Activated CD4-positive, CD25-positive, alpha-beta regulatory T cell treated with anti-CD3 and anti-CD28 coated beads, Interleukin-2, amount 50 U/mL, for 24 hours (primary cell): ENCODE measurements at places on chromosomes 2 and 18.
A peak's percentile ranks its signal among the peaks of the same experiment; 100 is the strongest.

DNA sequence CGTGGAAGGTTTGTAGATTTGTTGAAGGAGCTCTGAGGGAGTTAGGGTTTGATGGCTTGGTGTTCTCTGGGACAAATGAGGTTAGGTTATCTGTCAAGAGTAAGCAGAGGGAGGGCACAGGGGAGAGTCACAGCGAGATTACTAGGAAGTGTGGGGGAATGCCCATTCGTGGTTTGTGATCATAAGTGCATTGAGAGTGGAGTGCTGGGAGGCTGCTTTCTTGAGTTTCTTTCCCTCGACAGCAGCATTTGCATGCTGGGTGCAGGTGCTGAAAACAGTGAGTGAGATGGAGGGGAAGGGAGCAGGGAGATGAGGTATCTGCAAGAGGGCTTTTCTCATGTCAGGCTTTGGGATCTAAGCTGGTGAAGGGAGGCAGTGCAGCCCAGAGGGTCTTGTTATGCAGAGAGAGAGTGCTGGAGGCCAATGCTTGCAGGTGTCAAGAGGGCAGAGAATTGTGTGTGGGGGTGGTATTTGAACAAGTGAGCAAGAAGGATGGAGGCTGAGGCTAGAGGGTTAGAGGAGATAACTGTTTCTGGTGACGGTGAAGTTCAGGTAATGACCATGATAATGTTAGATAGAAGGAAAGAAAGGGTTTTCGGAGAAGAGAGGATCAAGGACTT, 8.8 kb downstream of the RALB start:
- ATAC-seq, result peak; percentile 97

- ATAC-seq, result no peak
These were observed 134.0 kb downstream of the INSIG2 start for GRCh38 chr2:118222273-118222594.

GRCh38 chr2:159553727-159554126, 62.6 kb downstream of the BAZ2B start:
- no peak for ATAC-seq

GRCh38 chr2:109178968-109179367, 50.0 kb downstream of the SH3RF3 start:
- ATAC-seq, result no peak

DNA sequence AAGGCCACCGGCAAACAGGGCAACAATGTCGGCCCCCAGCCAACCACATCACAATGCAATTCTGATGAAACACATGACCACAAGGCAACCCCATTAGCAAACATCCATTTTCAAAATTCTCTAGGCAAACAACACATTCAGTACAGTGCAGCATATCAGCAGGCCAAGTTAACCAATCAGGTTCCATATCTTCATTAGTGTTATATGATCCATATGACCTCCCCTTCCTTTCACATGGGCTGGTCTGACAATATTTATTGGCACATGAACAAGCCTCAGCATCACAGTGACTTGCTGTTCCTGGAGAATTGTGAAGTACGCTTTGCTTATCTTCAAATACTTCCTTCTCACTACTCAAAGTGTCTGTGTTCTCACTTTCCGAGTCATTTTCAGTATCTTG, 19.8 kb downstream of the RNF103 start:
- ATAC-seq, result no peak

DNA sequence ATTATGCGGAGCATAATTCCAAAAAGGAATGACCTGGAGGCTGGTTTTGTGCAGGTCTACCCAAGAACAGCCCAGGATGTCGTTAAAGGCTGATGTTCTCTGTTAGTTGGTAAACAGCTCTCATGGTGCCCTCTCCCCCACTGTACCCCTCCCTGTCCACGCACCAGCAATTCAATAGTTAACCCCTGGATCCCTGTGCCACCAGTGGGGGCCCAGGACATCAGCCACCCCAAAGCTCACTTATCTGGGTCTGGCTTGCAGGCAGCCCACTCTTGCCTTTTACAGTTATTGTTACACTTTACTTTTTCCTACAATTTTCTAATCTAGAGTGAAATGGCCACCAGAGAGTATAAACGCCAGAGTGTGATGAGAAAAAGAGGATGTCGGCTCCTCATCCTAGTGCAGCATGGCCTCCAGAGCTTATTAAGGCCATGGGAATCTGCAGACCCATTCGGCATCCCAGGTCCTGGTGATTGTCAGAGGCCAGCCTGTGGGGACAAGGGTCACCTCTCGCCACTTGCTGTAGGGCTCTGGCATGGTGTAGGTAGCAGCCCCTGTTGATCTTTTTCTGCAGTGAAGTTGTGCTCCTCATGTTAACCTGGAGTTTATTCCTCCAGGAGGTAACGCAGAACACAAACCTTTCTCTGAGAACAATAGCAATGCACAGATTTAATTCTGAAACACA, 30.3 kb downstream of the TWIST2 start:
- ATAC-seq, result no peak

DNA sequence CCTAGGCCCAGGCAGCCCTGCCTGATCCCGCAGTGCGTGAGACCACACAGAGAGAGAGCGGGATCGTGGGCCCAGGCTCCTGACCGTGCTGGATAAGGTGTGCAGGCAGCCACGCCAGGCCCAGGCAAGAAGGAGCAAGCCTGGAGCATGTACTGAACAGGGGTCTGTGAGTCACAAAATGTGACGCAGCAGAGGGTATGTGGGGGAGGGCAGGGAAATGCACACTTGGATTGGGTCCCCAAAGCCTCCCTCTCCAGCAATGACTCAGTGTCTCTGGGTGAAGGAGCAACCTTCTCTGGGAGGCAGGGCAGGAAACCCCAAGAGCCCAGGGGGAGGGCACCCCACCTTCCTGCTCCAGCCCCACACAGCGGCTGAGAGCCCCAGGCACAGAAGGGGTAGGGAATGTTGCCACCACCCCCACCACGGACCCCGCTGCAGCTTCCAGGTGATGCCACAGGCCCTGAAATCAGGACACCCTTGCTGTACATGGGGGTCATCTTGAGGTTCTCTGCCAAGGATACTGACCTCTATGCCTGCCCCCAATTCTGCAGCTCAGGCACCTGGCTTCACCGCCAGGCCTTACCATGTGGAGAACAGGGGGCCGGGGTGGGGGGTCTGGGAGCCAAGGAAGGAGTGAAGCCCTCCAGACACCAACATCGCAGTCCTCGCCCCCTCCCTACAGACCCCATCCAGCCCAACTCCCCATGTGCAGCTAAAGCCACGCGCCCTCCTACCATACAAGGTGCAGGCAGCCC, 1.3 kb upstream of the GPC1 start:
- no peak for ATAC-seq

GRCh38 chr2:234595829-234596228, 98.9 kb upstream of the ARL4C start:
- no peak for ATAC-seq

GRCh38 chr2:104033399-104033798, 820.5 kb upstream of the POU3F3 start:
- no peak for ATAC-seq

- no peak for ATAC-seq
These were observed 1.2 kb upstream of the BARD1 start for GRCh38 chr2:214810671-214811070.

DNA sequence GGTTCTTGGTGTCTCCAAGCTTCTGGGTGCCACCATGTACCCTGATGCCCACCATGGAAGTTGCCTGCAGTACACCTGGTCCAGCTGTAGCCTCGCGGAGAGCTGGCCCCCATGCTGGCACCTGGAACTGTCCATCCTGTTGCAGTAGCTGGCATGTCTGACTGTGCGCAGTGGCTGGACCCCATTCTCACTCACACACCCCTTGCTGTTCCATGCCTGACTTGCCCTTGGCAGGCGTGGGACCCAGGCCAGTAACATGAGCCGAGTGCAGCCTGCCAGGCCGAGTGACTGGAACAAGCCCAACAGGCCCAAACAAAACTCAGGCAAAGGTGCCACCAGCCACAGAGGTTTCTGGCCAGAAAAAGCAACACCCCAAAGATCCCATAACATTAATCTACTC, 73.8 kb downstream of the NEURL3 start:
- ATAC-seq, result no peak

DNA sequence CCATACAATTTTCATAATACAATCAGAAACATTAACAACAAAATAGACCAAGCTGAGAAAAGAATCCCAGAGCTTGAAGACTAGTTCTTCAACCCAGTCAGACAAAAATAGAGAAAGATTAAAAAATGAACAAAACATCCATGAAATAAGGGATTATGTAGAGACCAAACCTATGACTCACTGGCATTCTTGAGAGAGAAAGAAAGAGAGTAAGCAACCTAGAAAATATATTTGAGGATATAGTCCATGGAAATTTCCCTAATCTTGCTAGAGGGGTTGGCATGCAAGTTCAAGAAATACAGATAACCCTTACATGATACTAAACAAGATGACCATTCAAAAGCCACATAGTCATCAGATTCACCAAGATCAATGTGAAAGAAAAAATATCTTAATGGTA, 281.7 kb downstream of the CCDC85A start:
- no peak for ATAC-seq

DNA sequence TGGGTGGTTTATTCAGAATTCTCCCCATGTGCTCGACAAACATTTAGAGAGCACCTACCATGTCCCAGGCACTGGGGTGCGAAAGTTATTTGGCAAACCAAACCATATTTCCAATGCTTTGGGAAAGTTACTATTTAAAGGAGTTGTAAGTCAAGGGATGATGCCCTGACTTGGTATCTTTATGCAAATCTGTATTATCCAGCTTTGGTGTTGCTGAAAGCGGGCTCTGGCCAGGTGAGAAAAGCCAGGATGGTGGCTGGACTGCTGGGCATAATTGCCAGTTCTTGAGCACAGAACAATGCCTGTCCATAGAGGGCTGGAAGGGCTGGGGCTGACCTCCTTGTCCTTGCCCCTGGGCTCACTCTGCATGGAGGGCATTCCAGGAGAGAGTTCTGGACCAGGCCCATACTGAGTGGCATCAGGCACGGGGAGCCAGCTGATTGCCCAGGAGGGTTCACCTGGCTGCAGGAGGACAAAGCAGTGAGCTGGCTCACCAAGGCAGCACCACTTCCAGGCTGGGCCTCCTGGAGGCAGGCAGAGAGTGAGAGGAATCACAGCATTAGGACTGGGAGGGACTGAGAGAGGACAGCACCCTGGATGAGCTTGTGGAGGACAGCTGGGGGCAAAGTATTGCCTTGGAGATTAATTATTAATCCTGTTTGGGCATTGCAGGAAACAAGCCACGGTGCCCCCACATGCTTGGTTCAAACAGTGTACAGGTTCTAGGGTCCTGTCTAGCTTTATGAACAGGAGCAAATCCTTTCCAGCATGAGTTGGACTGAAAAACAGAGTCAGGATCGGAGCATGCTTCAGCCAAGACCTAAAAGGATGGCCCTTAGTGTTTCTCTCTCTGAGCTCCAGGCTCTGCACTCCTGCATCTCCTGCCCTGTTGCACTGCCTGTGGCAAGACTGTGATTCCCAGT, 7.1 kb downstream of the KHK start:
- no peak for ATAC-seq

- ATAC-seq, result no peak
These were observed 269.4 kb upstream of the NRXN1 start for GRCh38 chr2:51301381-51301780.

DNA sequence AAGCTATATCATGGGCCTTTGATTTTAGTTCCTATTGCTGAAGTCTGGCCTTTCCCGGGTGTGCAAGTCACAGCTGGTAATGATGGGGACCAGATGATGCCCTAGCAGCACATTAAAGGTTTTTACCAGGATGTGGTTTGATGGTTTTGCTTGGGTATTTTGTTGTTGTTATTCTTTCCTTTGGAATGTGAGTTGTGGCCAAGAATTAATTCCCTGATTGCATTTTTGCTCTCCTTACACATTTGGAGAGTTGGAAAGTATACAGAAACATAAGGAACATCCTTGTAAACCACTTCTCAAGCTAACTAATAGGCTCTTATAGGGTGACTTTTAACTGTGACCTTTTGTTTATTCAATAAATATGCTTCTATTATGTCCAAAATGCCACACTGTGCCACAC, 154.1 kb upstream of the MMADHC start:
- ATAC-seq, result no peak

DNA sequence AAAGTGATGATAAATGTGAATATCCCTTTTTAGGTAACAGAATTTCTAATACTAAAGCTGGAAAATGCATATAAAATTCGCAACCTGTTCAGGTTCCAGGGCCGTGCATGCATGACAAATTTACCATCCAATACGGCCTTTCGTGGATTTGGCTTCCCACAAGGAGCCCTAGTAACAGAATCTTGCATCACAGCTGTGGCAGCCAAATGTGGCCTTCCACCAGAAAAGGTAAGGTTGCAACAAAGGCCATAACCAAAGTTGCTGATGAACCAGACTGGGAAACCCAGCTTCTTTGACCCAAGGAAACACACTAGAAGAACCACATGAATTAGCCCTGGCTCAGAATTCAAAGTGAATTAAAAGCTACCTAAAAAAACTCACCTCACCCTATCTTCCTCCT, 49.6 kb upstream of the BZW1 start:
- no peak for ATAC-seq

GRCh38 chr2:73091696-73092095, 20.2 kb upstream of the SFXN5 start:
- ATAC-seq, result no peak

DNA sequence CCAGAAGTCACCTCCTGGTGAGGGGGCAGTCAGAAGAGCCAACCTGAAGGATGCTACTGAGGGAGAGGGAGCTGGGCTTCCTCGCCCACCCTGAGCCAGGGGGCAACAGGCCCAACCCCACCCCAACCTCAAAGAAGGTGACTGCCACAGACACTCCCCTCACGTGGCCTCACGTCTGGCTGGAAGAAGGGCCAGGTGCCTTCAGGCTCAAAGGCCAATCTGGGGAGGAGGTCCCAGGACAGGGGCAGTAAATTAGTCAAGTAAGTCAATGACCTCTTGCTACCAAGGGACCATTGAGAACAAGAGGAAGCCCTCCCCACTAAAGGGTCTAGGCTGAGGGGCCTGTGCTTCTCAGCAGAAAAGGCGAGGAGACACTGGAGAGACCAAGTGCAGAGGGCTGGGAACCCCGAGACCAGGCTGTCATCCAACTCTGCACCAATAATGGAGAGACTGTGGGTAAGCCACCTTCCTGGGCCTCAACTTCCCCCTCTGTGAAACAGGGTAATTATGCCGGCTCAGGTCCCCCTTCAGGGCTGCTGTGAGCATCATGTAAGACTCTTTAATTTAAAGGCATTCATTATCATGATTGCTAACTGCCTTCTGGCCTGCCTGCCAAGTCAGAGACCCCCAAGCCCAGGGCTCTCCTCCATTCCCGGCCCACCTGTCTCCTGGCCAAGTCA, 20.2 kb upstream of the TNS1 start:
- no peak for ATAC-seq

DNA sequence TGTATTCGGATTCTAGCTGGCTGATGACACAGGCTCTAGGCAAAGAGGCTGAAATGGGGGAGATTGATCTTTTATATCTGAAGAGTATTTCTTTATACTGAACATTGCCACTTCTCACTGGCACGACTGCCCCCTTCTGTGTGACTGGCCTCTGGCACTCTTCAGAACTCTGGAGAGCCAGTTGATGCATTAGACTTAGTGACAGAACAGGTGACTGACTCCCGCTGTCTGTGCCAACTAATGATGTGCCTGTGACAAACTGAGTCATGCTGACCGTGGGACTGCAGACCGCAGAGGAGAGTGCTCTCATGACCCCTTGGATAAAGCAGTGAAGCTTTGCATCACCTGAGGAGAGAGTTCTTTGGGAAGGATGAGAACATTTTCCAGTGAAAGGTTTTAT, 14.4 kb downstream of the MGAT5 start:
- ATAC-seq, result no peak
